ENCODE measurements at places on chromosomes 1 and 21.

DNA sequence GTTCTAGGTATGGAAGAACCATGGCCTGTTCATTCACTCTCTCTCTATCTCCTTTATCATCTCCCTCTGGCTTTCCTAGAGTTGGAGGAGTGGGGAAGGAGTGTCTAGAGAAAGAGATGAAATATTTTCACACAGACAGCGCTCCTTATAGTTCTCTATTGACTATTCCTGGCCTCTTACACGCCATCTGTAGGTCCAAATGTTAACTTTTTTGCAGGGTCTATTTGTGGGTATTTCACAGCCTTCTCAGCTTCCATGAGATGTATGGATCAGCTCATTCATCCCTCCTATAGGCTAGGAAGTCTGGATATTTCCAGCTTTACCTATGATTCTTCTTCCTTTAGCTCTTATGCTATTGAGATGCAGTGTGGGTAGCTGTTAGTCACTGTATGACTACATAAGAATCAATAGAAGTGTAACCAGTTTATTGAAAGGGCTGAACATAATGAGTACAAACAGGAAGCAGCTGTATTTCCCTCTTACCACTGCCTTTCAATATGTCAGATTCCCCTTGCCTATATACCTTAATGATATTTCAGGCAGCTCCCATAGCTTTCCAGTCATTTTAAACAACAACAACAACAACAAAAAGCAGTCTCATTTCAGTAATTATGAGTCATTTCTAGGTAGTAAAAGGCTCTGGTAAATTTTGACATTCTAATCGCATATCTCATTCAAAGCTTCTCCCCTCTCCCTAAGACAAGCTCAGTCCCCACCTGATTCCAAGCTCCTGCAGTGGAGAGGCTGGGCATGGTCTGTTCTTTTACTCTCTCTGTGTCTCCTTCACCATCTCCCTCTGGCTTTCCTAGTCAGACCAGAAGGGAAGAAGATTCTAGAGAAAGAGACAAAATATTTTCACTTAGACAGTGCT is 149.5 kb downstream of the TTLL7 start:
- DNase-seq, result peak; percentile 2

DNA sequence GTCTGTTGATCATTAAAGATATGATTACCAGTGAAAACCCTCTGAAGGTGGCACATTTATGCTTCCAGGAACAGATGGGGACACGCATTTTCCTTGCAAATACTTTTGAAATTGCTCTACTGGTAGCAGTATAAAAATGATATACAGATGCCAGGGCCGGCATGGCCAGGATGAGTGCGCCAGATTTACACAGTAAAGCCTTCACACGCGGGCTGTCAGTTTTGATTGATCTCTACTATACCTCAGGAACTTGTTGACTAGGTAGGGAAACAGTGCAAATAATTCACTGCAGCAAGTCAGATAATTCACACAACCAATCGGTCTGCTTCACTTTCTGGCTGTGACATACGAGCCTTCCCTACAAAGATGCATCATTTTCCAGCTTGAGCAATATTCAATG is 123.2 kb upstream of the BARHL2 start:
- DNase-seq, result no peak

GRCh38 chr1:204733289-204733688 is 47.8 kb upstream of the LRRN2 start:
- DNase-seq, result no peak

GRCh38 chr1:24155011-24155782 is 12.3 kb upstream of the IL22RA1 start:
- DNase-seq, result peak; percentile 25

DNA sequence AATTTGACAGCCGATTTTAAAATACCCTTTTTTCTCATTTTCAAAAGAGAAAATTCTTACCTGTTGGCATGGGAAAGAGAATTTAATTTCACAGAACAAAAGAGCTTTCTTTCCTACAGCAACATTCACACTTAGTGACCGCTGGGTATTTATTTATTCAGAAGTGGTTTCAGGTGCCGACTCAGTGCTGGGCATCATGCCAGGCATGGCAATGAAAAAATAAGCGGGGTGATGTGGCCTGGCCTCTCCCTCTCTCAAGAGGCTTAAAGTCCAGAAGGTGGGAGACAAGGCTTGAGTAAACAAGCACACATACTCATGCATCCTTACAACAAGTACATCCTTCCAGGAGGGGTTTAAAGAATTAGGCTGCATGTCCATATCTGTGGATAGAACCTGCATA is 4.1 kb upstream of the PCP4 start:
- no peak for DNase-seq

- no peak for DNase-seq
These were observed 12.6 kb upstream of the RGL1 start for GRCh38 chr1:183792300-183792699.

GRCh38 chr1:108070662-108071061 is 105.7 kb upstream of the VAV3 start:
- DNase-seq, result no peak

DNA sequence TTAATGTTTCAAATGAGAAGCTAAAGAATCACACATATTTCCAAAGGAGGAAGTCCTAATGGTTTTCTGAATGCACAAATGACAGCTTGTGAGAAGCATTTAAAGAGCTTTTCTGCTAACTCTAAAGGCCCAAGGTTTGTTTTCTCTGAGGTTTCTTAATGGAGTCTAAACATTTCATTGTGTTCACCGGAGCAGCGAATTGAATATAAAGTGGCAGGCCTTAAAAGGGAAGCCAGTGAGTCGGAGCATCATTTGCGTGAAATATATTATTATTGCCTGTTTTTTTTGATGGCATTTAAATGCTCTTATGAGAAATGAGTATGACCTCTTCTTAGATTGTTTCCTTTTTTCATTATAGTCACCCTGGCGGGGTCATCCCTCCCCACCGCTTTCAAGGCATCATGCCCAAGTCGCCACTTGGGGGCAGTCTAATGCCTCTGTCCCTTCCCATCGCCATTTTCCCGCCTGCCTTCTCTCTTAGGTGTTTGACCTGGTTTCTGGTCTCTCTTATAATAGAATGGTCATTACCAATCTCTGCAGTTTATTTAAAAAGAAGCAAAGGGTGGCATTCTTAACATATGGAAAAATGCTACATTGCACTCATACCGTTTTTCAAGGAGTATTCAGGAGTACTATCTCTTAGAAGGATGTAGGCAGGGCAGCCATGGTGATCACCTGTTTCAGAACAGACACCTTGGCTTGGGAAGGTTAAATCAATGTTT is 25.3 kb upstream of the OVAAL start:
- peak; percentile 67 for DNase-seq

- DNase-seq, result no peak
These were observed 115.6 kb downstream of the BRINP2 start for GRCh38 chr1:177286396-177286795.

- no peak for DNase-seq
These were observed 1.2 kb downstream of the SLAMF7 start for GRCh38 chr1:160740133-160740688.

DNA sequence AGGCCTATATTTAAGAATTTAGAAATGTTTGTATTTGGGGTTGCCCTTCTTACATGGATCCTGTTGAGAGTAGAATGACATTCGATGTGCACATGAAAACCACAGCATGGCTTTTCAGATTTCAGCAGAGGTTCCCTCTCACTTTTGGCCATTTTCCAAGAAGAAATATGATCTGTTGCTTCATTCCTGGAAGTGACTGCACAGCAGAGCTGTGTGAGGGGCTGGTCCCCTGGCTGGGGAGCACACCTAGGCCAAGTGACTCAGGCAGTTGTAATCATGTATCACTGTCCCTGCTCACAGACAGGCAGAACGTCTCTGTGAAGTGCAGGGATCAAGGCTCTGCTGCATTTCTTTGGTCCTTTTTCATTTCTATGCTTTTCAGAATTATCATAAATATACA is 32.3 kb downstream of the AGT start:
- DNase-seq, result peak; percentile 82

DNA sequence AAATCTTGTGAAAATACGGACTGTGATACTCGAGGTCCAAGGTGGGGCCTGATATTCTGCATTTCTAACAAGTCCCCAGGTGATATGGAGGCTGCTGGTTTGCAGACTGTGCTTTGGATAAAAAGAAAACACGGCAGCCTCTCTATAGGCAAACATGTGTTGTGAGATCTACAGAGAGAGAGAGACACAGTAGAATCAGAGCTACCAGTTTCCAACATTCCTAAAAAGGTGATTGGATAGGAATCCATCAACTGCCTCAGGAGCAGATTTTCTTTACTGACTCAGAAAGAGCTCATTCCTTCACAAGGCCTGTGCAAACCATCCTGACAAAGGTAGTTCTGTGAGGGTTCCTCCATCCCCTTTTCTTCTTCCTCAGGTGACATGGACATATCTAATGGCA is 651.6 kb upstream of the CAMK1G start:
- DNase-seq, result peak; percentile 8

DNA sequence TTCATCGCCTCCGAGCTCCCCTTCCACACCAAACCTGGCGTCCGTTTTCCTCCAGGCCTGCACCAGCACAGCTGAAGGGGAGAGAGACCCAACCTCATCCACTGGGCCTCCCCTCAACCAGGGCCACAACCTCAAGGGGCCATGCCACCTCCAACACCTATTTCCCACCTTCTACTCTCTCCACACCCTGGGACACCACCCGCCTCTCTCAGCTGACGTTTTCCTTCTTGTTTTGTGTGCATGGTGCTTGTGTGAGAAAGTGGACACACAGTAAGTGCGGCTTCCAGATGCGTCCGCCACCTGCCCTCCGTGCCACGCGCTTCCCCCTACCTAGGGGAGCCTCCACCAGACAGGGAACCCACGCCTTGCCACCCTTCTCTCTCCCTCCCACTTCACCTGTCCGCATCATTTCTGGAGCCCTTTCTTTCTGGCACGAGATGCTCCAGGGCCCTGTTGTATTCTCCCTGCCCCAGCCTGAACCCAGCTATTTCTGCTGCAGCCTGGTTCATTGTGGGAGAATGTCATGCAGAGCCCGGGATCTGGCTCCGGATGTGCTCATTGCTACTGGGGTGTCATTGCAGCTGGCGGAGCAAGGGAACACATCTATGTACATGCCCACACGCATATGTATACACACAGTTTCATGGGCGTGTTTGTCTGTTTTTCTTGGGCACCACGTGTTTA is 1.3 kb upstream of the GNB1 start:
- DNase-seq, result no peak

GRCh38 chr1:221274373-221274772 is 395.1 kb downstream of the HLX start:
- DNase-seq, result no peak

GRCh38 chr1:48931506-48932192 is 155.0 kb upstream of the BEND5 start:
- peak; percentile 3 for DNase-seq

DNA sequence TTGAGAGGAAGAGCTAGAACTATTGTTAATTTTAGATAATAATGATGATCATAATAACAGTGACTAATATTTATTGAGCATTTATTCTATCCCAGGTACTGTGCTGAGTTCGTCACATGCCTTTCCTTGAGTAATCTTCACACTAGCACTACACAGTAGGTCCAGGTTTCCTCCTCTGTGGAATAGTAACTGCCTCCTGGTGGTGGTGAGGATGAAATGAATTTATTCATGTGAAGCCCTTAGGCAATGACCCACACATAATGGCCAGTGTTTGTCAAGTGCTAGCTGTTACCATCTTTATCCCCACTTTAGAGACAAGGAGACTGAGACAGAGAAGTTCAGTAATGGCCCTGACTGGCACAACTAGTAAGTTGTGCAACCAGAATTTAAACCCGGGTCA is 5.9 kb downstream of the NIPAL3 start:
- peak; percentile 37 for DNase-seq

DNA sequence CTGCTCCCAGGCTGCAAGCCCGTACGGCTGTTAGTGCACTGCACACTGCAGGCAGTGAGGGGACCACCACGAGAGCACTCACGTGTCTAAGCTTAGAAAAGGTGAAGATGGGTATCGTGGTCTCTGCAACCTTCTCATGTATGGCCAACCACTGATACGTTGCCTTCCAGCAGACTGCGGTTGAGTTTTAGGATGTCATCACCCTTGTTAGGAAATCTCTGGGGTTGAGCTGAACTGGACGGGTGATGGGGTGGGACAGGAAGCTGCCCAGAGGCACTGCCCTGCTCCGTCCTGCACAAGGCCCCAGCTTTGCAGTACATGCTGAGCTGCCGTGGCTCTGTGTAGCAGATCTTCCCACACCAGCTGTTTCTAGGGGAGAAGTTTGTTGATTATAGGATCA is 43.3 kb downstream of the FAAP20 start:
- DNase-seq, result no peak

- DNase-seq, result no peak
These were observed 1.2 kb downstream of the TMEM234 start for GRCh38 chr1:32220746-32221580.

- DNase-seq, result no peak
These were observed 159.9 kb downstream of the TRABD2B start for GRCh38 chr1:47837056-47837830.

DNA sequence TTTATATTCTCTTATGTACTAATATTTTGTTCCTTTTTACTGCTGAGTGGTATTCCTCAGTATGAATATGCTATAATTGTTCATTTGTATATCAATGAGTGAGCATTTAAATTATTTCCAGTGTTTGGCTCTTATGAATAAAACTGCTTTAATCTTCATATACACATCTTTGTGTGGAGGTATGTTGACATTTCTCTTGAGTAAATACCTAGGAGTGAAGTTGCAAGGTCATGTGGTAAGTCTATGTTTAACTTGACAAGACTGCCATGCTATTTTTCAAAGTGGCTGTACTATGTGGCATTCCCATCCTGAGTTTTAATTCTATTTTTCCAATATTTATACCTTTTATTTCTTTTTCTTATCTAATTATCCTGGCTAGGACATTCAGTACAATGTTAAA is 124.2 kb downstream of the ADSS2 start:
- DNase-seq, result no peak

DNA sequence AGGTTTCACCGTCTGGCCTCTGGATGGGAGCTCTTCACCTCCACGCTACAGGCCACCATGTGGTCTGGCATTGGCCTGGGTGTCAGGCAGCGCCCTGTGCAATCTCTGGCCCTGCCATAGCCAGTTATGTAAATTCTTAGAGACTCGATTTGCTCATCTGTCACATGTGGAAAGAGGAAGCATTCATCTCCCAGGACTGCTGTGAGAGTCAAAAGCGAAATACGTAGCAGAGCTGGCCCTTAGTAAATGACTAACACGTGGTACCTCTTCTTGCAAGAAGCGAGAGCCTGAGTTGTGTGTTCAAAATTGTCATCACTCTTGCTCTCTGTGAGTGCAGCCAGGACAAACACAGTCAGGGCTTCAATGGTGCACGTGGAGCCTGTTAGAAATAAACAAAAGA is 159.0 kb upstream of the BACE2 start:
- DNase-seq, result no peak

- no peak for DNase-seq
These were observed 16.5 kb downstream of the TLCD4 start for GRCh38 chr1:95133687-95134086.

DNA sequence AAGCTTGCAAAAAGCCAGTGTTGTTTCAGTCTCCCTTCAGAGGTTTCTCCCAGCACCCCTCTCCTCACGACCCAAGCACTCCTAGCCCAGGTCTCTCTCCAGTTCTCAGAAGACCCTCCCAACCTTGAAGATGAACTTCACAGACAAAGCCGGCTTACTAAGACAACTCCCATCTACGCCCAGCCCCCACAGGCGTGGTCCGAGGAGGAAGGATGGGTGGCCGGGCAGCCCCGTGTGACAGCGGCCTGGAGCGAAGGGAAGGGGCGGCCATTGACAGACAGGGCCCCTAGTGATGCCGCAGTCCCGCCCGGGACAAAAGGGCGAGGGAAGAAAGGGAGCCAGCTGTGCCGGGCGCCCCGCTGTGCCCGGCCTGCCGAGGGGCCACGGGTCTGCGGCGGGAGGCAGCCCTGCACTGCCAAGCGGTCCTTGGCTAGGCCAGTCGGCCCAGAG is 6.9 kb downstream of the PAX7 start:
- DNase-seq, result no peak

GRCh38 chr1:165153182-165153581 is 203.3 kb downstream of the LMX1A start:
- no peak for DNase-seq

GRCh38 chr21:46099476-46099875 is 1.6 kb downstream of the COL6A2 start:
- DNase-seq, result peak; percentile 54

Measured in ELR (cell line).